Astrocyte of the spinal cord (primary cell): ENCODE measurements at places on chromosomes 2 and 18.

GRCh38 chr2:241257419-241258032, 57.9 kb downstream of the HDLBP start:
- DNase-seq: no peak

GRCh38 chr2:198546122-198546521, 741.7 kb downstream of the PLCL1 start:
- DNase-seq: peak; percentile 1

GRCh38 chr18:62499263-62499650, 23.6 kb upstream of the ZCCHC2 start:
- DNase-seq: no peak

GRCh38 chr2:69400121-69400520, 13.1 kb upstream of the GFPT1 start:
- no peak for DNase-seq

- no peak for DNase-seq
Observed at GRCh38 chr2:185202381-185202780, 536.2 kb upstream of the FSIP2 start.

- no peak for DNase-seq
Observed at GRCh38 chr2:1658394-1659151, 85.7 kb downstream of the PXDN start.

DNA sequence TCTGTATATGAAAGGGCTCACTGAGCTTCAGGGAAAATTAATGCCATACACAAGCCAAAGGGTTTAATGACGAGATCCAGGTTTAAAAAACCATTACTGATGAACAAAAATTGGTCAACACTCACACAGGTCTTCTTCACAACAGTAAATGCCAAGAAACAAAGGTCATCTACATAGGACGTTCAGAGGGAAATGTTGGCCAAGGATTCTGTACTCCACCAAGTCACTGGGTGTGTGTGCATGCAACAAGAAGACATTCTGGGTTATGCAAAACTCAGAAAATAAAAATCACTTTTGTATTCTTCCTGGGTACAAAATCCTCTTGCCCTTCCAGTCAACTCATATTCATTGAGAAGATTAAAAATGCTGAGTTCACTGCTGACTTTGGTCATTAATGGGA, 78.3 kb downstream of the ACTR2 start:
- DNase-seq: no peak

DNA sequence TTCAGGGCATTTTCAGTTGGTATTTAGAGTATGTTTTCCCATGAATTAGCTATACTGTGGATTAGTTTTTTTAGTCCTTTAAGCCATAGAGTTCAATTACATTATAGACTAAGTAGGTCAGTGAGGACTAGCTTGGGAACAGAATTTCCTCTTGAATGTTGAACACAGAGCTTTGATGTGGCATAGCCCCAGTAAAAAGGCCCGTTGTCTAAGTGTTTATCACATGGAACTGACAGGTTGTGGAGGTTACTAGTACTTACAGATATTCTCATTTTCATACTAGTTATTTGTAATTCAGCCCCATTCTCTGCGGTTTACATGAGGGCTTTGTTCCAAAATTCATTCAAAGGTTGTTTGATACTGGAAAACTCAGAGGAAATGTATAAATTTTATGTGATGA, 6.2 kb downstream of the INSIG2 start:
- DNase-seq: no peak

DNA sequence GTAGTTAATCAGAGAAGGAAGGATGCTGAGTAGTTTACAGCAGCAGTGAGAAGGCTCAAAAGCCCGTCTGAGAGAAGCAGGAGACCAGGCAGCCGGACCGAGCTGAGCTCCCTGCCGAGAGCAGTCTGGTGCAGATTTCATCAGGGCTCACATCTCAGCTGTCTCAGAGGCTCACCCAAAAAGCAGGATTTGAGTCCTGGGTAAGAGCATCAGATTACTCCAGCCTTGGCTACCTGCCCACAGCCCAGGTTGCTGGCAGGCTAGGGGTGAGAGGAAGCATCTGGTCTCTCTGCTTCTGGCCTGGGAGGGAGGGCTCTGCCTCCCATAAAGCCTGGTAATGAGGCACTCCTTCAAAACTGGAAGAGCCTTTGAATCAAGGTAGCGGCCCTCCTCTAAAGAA, 140.5 kb downstream of the ST6GAL2 start:
- DNase-seq: no peak
